ENCODE measurements at places on chromosomes 4 and X.

DNA sequence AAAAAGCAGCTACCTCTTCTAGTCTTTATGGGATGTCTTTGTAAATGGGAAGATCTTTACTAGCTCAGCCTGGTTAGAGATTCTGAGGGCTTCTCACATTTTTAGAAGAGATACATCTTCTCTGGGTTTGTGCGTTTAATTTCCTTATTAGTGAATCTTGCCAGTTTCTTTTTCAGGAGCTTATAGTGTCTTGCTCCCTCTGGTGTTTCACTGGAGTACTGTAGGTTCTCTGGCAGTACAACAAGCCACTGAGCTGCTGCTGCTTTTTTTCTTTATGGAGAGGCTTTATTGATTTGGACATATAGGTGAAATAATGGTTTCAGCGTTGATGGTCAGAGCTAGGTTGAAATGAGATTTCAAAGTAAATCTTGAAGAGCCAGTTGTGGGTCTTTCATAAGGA, 82.9 kb downstream of the LAS1L start:
- DNase-seq, result no peak

GRCh38 chr4:99755223-99755944, 61.2 kb upstream of the DAPP1 start:
- DNase-seq, result no peak

GRCh38 chr4:7736436-7737267, 203.0 kb downstream of the AFAP1 start:
- no peak for DNase-seq

- DNase-seq, result no peak
Observed at GRCh38 chr4:32318926-32319325, 1598.8 kb downstream of the PCDH7 start.

GRCh38 chr4:112093636-112094202, 51.5 kb upstream of the FAM241A start:
- DNase-seq, result no peak

DNA sequence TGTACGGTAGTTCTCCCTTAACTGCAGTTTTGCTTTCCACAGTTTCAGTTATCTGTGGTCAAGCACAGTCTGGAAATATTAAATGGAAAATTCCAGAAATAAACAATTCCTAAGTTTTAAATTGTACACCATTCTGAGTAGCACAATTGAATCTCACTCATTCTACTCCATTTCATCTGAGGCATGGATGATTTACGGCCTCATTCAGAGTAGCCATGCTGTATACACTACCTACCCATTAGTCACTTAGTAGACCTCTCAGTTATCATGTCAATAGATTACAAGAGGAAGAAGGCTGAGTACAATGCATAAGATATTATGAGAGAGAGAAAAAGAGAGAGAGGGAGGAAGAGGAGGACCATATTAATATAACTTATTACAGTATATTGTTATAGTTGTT, 77.5 kb downstream of the ENOX2 start:
- DNase-seq, result no peak

- DNase-seq, result no peak
Observed at GRCh38 chrX:104284507-104284906, 29.8 kb upstream of the ESX1 start.

GRCh38 chr4:47721892-47722575, 115.8 kb downstream of the CORIN start:
- no peak for DNase-seq

DNA sequence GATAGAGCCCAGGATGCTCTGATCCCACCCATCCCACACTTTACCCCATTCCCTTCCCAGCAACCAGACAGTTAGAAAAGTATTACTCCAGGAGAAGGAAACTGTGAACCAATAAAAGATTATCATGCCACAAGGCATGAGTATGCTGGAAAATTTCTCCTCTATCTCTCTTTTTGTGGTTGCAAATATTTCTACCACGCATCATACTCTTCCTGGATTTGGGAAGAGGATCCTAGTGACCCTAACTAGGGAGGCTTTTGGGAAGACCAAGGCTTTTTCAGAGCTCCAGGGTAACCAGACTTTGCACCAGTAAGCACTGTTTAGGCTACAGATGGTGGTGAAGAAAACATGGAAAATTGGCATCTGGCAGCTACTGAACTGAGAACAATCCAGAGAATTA, 257.6 kb upstream of the CLNK start:
- DNase-seq, result no peak

DNA sequence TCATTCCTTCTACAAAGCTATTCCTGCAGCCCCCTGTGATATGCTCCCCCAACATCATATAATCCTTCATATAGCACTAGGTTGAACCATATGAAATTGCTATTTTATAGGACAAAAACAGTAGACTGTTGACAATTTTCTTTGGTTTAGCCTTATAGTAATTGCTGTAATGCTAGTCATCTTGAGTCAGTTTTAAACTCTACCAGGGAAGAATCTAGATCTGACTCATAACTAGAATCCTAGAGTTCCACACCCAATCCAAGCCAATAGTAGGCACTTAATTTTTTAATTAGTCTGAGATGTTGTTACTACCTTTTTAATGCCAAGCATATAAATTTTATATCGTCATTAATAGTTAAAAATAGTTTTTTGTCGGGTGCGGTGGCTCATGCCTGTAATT, 136.8 kb downstream of the CHRNA9 start:
- DNase-seq, result no peak

GRCh38 chr4:166481739-166482138, 608.7 kb downstream of the TLL1 start:
- DNase-seq, result no peak

DNA sequence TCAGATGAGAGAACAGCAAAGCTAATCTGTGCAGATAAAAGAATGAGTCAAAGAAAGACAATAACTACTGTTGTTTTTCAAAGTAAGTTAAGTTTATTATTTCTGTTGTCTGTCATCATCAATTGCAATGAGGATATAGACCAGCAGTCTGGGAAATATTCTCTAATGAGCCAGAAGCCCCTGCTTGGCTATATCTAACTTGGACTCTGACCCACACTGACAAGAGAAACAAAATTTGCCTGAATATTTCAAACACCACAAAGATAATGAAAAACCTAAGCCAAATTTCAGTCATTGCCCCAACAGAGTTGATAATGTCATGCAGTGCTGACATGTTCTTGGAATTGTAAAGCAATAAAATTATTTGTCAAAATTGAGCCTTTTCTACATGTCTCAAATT, 115.0 kb upstream of the PRDX4 start:
- DNase-seq, result no peak

DNA sequence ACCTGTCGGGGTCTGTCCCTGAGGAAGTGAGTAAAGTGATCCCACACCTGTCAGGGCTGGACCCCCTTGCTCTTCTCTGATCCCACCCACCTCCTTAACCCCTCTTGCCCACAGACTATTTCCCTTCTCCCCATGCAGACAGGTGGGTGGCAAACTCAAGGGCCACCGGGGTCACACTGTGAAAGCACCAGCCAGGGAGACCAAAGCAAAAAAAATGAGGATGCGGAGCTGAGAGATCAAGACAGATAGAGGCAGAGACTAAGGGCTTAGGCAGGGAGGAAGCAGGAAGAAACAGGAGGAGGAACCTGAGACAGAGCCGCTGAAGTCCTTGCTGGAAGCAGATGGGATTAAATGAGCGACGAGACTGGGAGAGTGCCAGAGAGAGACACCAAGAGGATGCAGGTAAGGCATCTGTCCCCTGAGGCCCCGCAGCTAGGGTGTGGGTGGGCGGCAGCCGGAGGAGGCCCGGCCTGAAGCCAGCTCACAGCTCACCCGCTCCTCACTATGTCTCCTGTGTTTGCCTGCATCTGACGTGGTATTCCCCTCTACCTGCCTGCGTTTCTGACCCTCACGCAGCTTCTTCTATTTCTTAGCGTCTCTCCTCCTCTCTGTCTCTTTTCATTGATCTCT, 7.2 kb downstream of the TIMM17B start:
- DNase-seq, result no peak

GRCh38 chrX:13498238-13498637, 71.2 kb upstream of the EGFL6 start:
- no peak for DNase-seq

- no peak for DNase-seq
Observed at GRCh38 chrX:9127986-9128385, 94.1 kb upstream of the FAM9B start.

GRCh38 chr4:78683352-78683751, 92.8 kb upstream of the BMP2K start:
- DNase-seq, result no peak

GRCh38 chrX:1558761-1559468, 21.9 kb upstream of the P2RY8 start:
- DNase-seq, result no peak

DNA sequence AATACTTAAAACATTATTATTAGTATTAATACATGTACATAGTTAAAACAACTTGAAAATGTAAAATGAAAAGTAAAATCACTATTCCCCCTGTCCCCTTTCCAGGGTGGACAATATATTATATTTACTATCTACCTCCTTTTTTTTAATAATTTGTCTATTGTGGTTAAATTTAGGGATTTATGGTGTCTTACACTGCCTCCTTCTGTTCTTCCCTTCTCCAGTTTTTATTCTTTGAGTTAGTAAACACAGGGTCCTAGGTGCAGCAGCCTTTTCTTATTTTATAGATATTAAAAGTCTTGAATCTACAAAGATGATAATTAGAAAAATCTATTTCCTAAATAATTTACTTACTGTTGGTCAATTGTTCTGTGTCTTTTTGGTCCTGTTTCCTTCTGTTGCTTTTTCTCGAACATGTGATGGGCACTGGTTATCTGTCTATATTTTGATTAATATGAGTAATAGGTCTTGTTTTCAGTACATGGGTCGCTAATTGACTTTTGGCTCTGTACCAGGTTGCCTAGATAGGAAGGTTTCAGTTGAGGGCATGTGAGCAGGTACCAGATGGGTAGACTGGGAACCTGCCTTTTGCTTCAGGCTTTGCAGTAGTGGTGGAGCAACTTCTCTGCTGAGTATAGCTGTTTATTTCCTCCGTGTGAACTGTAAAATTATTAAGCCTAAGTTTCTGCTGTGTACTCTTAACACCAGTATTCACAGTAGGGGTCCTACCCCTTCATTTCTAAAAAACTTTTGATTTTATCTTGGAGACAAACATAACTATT, 1.1 kb downstream of the NUDT9 start:
- no peak for DNase-seq

DNA sequence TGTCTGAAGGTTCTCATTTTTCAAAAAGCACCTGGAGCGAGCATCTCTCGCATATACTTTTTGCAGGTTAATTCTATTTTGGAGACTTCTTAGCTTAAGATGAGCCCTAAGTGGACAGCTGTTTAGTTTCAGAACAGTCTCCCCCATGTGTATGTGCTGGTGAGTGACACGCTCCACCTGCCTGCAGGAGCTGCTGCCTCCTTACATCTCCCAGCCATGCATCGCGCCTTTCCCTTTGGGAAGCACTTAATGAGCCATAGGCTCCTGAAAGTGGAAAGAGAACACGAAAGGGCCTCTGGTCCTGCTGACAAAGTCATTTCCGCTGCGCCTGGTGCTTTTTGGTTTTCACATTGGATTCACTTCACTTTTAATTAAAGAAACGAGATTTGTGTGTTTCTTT, 56.1 kb downstream of the TRIML2 start:
- DNase-seq, result no peak

- DNase-seq, result no peak
Observed at GRCh38 chr4:19689511-19689910, 562.2 kb upstream of the SLIT2 start.

DNA sequence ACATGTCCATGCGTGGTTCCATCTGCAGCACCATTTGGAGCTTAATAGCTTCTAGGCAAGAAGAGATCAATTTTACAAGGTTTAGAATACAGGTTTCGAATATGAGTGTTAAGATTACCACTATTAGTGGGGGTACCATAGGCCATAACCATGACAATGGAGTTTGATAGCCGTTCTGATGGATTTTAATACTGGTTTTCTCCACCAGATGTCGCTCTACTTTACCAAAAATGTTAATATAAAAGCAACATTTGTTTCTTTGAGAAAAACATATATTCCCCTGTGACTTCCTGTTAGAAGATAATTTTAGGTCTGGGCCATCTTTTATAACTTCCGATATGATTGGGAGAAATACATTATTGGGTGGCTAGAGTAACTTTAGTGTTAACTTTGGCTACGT, 499.7 kb upstream of the POU3F4 start:
- no peak for DNase-seq

DNA sequence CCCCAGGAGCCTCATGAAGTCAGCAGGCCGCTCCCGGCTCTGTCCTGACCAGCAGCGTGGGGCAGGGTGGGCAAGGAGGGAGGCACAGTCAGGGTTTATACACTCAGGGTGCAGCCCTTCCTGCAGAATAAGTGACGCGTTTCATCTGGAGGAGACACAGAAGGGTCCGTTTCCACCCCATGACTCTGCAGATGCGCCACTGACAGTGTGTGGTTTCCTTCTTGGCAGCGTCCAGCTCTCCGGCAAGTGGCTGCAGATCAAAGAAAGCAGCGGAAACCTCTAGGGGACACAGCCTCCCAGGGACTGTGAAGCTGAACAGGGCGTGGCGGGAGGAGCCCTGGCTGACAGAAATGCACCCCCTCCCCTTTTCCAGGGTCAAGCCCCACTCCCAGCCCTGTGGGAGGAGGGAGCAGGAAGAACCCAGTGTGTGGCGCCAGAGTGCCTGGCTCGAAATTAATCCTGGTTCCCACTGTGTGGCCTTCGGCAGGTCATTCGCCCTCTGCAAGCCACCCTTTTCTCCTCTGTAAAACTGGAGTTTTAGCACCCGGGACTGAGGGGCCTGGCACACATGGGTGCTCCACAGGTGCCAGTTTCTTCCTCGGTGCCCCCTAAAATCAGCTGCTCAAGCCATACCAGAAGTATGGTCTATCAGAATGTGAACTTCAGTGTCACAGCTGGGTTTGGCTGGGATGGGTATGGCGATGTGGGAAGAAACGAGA, 17.3 kb upstream of the TBC1D14 start:
- DNase-seq, result no peak

DNA sequence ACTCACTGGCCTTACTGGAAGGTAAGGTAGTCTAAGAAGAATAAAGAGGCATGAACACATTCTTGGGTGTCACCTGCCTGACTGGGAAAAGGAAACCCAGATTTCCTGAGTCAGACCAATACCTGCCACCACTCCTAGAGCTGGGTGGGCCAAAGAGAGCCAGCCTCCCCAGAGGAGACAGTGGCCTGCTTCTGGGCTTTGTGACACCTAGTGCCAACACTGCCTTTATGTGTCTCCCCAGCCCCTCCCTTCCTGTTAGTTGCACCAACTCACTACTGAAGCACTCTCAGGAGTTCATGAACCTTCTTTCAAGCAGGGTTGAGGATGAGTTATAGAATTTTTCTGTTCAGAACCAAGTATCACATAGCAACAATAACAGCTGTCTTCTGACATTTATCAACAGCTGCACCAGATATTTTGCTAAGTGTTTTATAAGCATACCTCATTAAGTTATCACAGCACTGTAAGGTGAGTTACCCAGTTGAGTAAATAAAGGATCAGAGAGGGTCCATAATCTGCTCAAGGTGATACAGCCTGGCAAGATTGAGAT, 77.6 kb upstream of the ETNPPL start:
- DNase-seq, result no peak

- no peak for DNase-seq
Observed at GRCh38 chrX:71510161-71510560, 22.7 kb upstream of the OGT start.

Data from omental fat pad (tissue), 4 donors.